ENCODE measurements at places on chromosomes 6 and 20.

- no peak for DNase-seq
These were observed 86.8 kb downstream of the PLG start for GRCh38 chr6:160788806-160789205.

- no peak for DNase-seq
These were observed 15.8 kb upstream of the MAFB start for GRCh38 chr20:40704828-40705227.

GRCh38 chr20:44073675-44074071, 113.3 kb downstream of the JPH2 start:
- DNase-seq, result no peak

- no peak for DNase-seq
These were observed 624.7 kb upstream of the NOX3 start for GRCh38 chr6:156080371-156080770.

DNA sequence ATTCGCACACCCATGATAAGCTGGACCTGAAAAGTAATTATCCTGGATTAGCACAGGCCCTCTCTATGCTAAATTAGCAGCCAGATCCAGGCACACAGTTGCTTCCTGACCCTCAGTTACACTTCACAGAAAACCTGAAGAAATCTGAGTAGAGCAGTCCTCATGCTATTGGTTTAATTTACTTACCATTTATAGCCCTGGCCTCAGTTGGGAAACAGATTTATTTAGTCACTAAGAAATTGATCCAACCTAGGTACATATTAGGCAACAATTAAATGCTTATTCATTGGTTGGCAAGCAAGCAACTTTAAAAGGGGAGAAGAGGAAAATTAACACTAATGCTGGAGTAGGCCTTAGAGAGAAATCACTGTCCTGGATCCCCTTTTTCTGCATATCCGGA, 15.6 kb upstream of the EYA4 start:
- no peak for DNase-seq

DNA sequence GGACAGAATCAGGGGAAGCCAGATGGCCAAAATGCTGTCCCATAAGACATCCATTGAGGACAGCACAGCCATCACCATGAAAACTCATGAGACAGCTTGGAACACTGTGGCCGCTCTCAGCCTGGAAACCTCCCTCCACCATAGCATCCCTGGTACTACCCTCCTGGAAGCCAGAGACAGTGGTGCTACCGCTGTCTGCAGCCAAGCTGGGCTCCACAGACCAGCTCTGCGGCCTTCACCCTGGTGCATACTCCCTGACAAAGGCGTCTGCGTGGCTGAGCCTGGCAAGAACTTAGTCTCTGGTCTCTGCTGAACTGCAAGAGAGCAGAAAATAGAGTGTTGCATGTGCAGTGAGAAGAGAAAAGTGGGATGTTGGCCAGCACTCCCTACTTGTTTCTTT, 558.0 kb downstream of the C6orf118 start:
- DNase-seq, result no peak

DNA sequence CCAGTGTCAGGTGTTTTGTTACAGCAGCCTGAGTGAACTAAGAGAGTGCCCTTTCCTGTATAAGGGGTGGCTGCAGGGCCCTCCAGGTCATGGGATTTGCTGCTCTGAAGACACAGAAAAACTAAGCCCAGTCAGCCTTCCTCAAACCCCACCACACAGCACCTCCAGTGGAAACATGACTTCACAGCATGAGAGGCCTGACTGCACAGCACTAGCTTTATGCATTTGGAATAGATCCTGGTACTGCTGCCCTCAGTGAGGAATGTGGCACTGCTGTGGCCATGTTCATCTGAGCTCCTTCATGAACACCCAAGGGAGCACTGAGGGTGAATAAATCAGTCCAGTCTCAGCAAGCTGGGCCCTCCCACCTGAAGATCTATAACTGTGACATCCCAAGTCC, 296.1 kb upstream of the FOXQ1 start:
- no peak for DNase-seq

- no peak for DNase-seq
These were observed 824 bp upstream of the SCRT2 start for GRCh38 chr20:676315-676937.

GRCh38 chr20:47175493-47175892, 181.0 kb downstream of the ZMYND8 start:
- DNase-seq, result no peak

DNA sequence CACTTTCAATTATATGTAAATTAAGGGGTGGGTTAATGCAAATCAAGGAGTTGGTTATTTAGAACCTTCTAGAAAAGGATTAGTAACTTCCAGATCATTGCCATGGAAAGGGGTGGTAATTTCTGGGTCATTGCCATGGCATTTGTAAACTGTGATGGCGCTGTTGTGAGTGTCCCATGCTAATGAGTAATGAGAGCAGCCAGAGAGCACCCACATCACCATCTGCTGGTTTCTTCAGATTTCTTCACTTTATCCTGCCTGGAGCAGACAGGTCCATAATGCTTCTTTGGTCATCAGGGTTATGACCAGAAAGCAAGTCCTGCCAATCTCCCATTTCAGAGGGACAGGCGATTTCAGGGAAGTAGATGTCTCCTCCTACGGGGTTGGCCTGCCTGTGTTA, 311.3 kb upstream of the CNR1 start:
- no peak for DNase-seq

- DNase-seq, result no peak
These were observed 83.6 kb downstream of the LCA5 start for GRCh38 chr6:79453558-79454042.

DNA sequence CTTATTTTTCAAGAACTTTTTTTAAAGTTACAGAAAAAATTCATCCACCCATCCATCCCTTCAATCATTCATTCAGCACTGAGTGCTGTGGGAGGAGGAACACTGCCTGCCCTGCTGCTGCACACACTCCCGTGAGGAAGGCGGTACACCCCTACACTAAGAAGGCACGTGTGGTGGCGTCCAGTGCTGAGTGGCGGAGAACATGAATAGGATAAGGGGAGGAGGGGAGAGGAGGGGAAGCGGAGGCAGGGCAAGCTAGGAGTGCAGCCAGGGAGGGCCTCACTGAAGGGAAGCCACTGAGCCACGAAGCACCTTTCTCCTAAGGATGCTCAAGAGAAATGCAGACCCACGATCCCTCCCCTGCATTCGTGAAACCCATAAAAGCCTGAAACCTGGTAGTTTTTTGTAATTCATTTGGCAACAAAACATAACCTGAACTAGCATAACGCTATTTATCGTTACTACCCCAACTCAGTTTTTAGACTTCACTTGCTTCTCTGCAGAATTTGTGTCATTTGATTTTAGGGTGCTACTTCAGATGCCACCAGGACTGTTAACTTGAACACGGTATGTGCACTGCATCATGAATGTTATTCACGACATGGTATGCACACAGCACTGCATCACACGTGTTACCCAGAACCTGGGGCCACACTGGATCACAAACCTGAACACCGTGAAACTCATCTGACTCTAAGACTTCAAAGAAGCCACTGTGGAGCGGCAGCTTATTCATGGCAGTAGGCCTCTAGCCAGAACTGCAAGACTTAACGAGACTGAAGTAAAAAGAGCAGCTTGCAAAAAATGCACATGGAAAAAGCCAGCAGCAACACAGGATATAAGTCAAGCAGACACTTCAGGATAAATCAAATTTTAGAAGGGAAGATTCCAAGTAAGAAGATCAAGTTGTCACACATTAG, 3.5 kb downstream of the RNASET2 start:
- DNase-seq, result peak; percentile 53

GRCh38 chr20:4740774-4741431, 19.2 kb downstream of the PRND start:
- DNase-seq, result peak; percentile 79

GRCh38 chr6:170575250-170575649, 9.2 kb downstream of the PDCD2 start:
- no peak for DNase-seq

GRCh38 chr6:42968783-42969182, 8.2 kb downstream of the GNMT start:
- DNase-seq, result no peak

DNA sequence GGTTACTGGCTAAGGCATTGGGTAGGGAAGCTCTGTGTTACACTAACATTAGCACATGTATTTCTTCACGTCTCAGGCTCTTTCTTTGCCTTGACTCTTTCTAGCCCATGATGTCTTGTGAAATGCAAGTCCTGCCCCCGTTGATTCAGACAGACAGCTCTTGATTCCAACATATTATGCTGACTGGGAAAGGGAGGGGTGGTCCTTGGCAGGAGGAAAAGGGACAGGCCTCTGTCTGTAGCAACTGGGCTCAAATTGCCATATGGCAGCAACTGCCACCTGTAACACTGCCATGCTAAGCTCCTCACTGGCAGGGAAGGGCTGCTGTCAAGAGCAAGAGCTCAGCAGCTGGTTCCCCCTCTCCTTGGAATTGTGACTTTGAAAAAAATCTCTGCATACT, 5.7 kb upstream of the KCNK15 start:
- DNase-seq, result no peak

- DNase-seq, result no peak
These were observed 602.7 kb upstream of the NOX3 start for GRCh38 chr6:156058356-156058755.

- peak; percentile 55 for DNase-seq
These were observed 728 bp downstream of the ITPR3 start for GRCh38 chr6:33621711-33622388.

- DNase-seq, result no peak
These were observed 5.3 kb upstream of the CST7 start for GRCh38 chr20:24943731-24944130.

- DNase-seq, result no peak
These were observed 13.9 kb downstream of the GNL1 start for GRCh38 chr6:30542404-30542725.

- peak; percentile 73 for DNase-seq
These were observed 3.8 kb downstream of the SLC35B2 start for GRCh38 chr6:44253307-44254101.

- no peak for DNase-seq
These were observed 107.1 kb downstream of the DST start for GRCh38 chr6:56535626-56536025.

GRCh38 chr20:64150756-64151632, 13.3 kb upstream of the MYT1 start:
- no peak for DNase-seq

GRCh38 chr6:168029459-168030217, 32.2 kb downstream of the KIF25 start:
- DNase-seq, result no peak

GRCh38 chr6:29451471-29452193, 5.2 kb downstream of the OR11A1 start:
- no peak for DNase-seq

- no peak for DNase-seq
These were observed 672.0 kb downstream of the RFPL4B start for GRCh38 chr6:113019176-113019575.

DNA sequence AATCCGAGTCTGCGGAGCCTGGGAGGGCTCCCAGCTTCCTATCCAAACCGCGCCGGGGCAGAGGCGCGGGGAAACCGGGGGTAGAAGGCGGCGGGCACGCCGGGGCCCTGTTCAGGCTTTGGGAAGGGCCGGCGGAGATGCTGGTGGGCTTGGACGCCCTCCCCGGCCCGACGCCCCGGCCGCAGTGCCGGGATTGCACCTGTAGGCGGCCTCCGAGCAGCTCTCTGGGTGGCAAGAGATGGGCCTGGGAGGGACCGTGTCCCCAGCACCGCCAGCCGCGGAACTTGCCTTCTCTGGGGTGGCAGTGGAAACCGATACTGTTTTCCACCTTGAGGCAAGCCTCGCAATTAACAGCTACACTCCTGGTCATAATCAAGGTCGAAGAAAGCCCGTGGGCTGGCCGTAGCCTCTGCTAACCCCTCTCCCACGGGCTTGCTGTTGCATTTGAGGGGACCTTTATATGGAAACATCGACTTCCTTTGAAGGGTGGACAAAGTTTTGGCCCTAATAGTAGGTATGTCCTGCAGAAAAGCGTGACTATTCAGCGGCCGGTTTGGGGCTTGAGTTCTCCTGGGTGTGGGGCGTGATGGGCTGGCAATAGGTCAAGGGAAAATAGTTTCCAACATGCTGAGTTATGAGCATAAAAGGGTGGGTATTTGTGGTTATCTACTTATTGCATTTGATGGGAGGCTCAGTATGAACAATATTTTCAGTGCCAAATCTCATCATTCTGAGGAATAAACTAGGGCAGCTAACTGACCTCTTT, 1.1 kb upstream of the JAG1 start:
- DNase-seq, result peak; percentile 35

DNA sequence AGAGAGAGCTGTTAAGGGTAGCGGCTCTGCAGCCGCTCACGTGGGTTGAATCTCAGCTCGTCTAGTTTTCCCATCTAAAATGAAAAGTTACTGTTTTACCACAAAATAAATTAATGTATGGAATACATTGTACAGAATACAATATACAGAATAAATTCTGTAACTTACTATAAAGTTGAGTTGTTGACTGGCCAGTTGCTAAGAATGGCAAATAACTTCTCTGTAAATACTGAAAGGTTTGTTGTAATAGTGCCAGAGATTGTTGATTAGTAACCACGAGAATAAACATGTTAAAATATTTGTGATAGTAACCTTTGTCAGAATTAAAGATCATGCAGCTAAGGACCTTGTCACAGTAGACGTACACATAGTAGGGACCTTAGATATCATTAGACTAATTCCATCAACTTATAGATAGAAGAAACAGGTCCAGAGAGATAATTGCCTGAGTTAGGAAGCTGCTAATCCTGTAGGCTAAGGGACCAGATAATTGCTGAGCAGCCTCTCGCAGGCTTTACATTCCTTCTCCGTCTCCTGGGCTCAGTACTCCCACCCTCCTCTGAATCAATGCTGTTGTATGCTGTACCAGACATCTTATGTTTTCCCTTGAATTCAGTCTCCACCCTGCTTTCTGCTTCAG, 544 bp upstream of the NRM start:
- no peak for DNase-seq

- peak; percentile 47 for DNase-seq
These were observed at the start of gene ADGRB3 for GRCh38 chr6:68634726-68635411. Gene ADGRB3 (plus strand): TSS chr6:68635282. CDS start chr6:68638676, 3,394 bp downstream.

GRCh38 chr6:8574311-8574710, 139.0 kb upstream of the SLC35B3 start:
- no peak for DNase-seq

DNA sequence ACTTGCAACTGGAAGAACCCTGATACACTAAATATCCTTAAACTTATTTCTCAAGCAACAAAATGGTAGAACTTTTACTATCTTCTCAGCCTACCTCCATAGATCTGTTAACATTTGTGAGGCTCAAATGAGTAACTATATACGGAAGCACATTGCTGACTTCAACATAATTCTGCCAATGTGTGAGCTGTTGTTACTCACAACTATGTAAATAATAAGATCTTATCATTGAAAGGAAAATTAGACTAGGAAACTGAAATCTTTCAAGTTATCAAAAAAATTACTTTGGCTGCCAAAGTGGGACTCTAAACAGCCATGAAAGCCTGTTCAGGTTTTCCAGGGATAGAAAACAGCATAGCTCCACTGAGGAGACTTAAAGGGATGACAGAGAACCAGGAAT, 40.2 kb upstream of the TASP1 start:
- DNase-seq, result no peak

- DNase-seq, result no peak
These were observed 203.9 kb downstream of the HAO1 start for GRCh38 chr20:7736336-7736735.

- no peak for DNase-seq
These were observed 4.9 kb upstream of the UBE2J1 start for GRCh38 chr6:89357390-89357789.

GRCh38 chr6:132750455-132751248, 7.1 kb downstream of the VNN2 start:
- no peak for DNase-seq

All from stimulated activated CD4-positive, alpha-beta T cell treated with anti-CD3 and anti-CD28 coated beads, Interleukin-2, amount 100 ng/mL, for 24 hours (primary cell).